ENCODE measurements at places on chromosomes 16 and 17.

- DNase-seq: no peak
Observed at GRCh38 chr16:46801428-46802049, 29.4 kb downstream of the C16orf87 start.

DNA sequence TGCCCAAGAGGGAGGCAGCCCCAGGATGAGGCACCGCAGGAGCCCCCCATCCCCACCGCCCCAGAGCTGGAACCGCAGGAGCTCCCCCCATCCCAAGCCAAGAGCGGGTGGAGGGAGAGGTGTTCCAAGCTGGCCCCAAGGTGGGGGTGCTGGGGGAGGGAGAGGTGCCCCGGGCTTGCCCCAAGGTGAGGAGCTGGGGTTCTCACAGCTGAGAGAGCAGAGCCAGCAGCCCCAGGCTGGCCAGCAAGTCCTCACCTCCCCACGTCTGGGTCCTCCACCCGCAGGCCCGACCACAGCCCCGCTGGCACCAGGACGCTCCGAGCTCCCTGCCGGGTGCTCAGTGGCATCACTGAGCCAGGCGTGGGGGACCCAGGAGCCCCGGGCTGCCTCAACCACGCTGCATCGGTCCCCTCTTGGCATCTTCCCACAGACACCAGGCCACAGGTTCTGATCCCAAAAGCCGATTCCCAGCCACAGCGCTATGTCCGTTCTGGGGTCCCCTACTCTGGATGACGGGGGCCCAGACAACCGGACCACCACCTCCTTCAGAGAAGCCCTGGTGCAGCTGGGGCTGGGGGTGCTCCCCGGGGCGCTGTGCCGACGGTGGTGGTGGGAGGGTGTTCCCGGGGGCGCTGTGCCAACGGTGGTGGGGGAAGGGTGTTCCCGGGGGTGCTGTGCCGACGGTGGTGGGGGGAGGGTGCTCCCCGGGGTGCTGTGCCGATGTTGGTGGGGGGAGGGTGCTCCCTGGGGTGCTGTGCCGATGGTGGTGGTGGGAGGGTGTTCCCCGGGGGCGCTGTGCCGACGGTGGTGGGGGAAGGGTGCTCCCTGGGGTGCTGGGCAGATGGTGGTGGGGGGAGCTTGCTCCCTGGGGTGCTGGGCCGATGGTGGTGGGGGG lies 15.4 kb upstream of the WDR45B start:
- no peak for DNase-seq

DNA sequence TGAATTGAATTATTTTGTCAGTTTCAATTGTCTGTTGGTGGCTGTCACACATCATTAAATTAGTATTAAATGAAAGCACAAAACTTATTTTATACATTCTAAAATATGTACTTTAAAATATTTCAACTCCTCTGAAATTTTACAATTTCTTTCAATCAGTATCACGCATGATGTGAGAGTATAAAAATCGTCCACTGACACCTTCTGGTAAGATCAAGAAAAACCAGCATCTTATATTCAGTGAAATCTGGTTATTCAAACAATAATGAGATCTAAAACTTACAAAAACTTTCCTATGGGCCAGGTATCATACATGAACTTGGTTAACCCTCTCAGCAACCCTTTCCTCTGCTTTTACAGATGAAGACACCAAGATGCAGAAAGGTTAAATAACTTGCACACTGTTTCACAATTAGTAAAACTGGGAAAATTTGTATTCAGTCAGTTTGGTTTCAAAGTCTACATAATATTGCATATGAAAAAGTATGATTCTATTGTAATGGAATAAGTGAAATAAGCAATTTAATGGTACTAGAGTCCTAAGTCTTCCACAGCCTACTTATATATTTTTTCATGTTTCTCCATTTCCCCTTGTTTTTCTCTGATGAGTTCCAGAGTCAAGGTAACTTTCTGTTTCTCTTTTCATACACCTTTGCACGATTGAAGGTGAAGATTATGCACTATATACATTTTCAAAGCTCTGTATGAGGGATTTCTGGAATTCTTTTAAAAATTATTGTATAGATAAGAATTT lies 58.7 kb downstream of the EFCAB5 start:
- no peak for DNase-seq

DNA sequence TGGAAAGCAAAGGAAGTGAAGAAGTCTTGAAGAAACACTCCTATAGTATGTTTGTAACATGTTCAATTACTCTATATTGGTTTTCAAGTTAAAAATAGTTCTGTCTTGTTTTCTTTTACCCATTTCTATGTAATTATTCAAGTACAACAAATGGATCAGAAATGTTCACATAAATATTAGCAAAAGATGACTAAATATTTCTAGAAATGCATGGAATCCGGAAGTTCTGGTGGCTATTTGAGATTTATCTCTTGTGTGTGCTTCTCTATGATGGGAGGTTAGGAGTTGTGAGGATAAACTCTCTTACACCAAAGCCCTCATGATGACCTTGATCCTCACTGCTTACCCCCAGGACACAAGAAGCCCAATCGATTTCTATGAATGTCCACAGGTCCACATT lies 237.5 kb downstream of the CDH8 start:
- DNase-seq: no peak

GRCh38 chr16:48131201-48131935 lies 24.4 kb downstream of the ABCC12 start:
- no peak for DNase-seq

DNA sequence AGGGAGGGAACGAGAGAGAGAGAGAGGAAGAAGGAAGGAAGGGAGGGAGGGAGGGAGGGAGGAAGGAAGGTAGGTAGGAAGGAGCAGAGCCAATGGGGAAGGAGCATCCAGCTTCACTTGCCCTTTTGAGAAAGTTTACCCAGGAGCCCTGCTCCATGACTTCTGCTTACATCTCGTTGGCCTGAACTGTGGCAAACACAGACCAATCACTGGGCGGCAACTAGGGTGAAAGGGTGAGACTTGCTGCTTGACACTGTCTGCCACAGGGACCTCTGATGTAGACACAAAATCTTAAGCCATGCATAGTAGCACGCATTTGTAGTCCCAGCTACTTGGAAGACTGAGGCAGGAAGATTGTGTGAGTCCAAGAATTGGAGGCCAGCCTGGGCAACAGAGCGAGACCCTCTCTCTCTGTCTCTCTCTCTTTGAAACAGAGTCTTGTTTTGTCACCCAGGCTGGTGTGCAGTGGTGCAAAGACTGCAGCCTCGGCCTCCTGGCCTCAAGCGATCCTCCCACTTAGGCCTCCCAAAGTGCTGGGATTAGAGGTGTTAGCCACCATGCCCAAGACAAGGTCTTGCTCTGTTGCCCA lies 19.5 kb upstream of the TUBG2 start:
- no peak for DNase-seq

- DNase-seq: no peak
Observed at GRCh38 chr16:87581857-87582215, 20.5 kb upstream of the JPH3 start.

DNA sequence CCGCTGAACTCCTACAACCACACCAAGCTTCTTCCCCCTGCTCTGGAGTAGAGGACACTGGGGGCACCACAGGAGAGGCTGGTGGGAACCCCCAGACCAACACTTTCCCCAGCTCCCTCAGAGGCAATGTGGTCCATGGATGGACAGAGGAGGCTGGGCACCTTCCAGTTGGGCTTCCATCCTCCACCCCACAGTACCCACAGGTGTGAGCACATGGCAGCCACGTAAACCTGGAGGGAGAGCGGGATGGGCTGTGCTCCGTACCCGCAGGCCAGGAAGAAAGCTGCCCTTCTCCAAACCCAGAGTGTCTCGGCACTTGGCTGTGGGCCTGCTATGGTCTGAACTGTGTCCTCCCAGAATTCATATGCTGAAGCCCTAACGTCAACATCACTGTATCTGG lies 1.7 kb downstream of the SGSH start:
- no peak for DNase-seq

GRCh38 chr17:27540318-27541101 lies 84.3 kb downstream of the KSR1 start:
- no peak for DNase-seq

DNA sequence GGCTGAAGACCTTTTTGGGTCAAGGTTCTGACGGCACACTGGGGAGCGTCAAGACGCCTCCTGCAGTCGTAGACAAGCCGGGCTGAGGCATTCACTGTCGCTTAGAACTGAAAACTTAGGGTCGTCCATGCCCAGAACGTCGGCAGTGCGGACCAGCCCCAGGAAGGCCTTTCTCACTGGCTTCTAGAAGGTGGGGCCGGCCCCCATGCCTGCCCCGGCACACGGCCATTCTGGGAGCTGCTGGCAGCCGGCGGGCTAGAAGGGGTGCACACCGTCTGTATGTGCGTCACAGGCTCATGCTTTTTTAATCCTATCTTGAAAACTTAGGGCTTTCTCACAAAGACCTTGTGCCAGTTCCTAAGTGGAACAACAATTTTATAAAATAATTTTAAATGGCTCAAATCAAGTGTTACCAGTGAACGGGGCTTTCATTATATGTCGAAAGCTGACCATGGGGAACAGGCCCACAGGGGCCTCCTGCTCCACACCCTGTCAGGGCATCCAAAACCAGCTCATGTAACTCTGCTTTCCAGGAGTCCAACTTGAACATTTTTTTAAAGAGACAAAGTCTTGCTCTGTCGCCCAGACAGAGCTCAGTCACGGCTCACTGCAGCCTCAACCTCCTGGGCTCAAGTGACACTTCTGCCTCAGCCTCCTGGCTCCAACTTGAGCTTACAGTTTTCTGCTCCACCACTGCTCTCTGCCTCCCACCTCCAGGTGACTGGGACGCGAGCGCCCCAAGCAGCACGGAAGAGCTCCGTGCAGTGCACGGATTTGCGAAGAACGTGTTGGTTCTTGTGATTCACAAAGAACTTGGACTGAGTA lies 111.2 kb downstream of the ANKRD11 start:
- no peak for DNase-seq

DNA sequence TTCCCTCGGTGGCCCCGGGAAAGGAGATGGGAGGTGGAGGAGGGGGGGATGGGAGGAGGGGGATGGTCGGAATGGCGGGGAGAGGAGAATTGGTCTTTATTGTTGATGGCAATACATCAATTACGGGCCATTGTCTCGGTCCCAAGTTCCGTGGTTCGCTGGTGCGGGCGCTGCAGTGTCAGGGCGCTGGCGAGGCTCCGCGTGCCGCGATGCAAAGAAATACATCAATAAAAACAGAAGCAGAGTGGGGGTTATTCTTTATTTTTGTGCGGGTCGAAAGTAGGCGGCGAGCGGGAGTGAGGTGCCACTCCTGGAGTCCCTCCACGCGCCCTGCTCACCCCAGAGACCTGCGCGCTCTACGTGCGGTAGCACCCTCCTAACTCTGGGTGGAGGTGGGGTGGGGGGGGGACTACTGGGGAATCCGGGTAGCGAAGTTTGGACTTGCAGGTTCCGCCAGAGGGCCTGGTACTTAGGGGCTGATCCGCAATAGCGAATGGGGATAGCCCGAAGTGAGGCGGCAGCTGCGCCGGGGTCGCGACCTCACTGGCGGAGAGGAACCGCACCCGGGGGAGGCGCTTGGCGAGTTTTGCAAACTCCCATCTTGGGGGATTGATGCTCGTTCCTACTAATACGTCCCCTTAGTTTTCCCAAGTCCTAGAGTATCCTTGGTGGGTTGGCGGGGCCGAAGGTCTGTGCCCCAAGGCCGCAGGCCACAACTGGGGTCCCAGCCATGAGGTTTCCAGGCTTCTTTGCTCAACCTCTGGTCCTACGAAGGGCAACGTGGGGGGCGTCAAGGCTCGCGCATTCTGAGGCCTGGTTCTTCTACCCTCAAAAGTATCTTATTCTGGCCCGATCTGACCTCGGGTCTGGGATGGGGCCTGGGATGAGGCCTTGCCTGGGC lies 3.5 kb upstream of the SALL1 start:
- DNase-seq: no peak
